SK-N-SH treated with all-trans-retinoic acid at 6 μM for 48 hours (cell line): ENCODE measurements at places on chromosomes 7 and 10.
A peak's percentile ranks its signal among the peaks of the same experiment; 100 is the strongest.

GRCh38 chr7:100211342-100211780 is 8.4 kb upstream of the PVRIG start:
- ATAC-seq, result no peak

DNA sequence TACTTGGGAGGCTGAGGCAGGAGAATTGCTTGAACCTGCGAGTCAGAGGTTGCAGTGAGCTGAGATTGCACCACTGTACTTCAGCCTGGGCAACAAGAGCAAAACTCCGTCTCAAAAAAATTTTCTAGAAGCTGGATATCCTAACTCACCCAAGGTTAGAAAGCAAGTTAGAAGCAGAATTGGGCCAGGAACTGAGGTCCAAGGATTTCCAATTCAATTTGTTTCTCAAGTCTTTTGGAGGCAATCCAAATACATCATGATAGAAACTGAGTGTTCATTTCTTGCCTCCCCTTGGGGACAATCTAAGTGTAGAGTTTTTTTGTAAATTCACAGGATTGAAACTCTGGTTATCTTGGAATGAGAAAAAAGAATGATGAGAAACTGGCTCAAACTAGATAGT is 45.5 kb downstream of the LAMB1 start:
- no peak for ATAC-seq

DNA sequence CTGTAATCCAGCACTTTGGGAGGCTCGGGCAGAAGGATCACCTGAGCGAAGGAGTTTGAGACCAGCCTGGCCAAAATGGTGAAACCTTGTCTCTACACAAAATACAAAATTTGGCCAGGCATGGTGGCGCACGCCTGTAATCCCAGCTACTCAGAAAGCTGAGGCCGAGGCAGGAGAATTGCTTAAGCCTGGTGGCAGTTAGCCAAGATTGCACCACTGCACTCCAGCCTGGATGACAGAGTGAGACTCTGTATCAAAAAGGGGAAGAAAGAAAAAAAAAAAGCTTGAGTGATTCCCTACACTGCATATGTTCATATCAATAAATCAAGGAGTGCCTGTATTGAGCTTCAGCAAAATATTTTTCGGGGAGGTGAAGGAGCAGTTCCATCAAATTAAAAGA is 45.8 kb upstream of the SRRM3 start:
- ATAC-seq, result no peak

- peak; percentile 100 for ATAC-seq
Observed at GRCh38 chr7:80499350-80499953, 12.4 kb downstream of the GNAT3 start.

DNA sequence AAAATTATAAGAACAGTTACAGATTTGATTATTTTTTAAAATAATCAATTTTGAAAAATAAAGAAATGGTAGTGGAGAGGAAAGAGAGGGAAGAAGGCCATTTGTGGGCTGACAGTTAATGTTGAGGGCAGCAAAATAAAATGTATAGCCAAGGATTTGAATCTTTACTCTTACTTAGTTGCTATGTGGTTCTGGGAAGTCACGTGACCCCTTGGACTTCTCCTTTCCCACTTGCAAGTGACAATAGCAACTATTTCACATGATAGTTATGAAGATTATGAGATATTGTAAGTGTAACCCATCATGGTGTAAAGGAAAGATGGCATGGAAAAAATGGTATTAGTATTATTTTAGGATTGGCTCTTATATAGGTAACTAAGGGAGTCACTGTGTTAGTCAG is 567.3 kb upstream of the GHITM start:
- ATAC-seq, result no peak

DNA sequence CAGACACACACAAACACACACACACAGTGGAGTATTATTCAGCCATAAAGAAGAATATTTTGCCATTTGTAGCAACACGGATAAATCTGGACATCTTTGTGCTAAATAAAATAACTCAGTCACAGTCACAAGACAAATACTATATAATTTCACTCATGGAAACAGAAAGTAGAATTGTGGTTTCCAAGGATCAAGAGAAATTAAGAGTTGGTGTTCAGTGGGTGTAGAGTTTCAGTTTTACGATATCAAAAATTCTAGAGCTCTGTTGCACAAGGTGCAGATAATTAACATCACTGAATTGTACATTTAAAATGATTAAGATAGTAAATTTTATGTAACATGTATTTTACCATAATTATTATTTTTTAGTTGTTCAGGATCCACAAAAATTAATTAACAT is 1235.0 kb downstream of the XPNPEP1 start:
- ATAC-seq, result no peak

DNA sequence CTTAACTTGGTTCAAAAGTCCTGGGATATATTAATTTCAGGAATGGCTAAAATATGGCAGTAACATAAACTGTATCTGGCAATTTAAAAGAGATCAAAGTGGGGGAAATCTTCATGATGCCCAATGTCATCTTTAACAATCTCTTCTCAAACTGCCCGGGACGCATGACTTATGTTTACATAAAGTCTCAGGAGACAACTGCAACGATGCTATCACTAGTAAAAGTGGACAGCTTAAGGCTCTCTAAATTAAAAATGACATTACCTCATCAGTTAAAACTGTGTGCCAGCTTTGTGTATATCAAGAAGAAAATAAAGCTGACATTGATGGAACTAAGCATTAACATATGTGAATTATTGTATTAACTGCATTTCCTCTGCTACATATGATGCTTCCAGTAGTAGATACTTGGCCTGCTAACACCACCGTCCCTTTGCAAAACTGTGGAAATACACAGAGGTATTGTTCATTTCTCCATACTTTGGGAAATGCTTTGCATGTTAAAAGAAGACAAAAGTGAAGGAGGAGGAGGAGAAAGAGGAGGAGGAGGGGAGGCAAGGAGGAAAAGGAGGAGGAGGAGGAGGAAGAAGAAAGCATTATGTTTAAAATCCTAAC is 62.4 kb downstream of the NRP1 start:
- ATAC-seq, result peak; percentile 59

DNA sequence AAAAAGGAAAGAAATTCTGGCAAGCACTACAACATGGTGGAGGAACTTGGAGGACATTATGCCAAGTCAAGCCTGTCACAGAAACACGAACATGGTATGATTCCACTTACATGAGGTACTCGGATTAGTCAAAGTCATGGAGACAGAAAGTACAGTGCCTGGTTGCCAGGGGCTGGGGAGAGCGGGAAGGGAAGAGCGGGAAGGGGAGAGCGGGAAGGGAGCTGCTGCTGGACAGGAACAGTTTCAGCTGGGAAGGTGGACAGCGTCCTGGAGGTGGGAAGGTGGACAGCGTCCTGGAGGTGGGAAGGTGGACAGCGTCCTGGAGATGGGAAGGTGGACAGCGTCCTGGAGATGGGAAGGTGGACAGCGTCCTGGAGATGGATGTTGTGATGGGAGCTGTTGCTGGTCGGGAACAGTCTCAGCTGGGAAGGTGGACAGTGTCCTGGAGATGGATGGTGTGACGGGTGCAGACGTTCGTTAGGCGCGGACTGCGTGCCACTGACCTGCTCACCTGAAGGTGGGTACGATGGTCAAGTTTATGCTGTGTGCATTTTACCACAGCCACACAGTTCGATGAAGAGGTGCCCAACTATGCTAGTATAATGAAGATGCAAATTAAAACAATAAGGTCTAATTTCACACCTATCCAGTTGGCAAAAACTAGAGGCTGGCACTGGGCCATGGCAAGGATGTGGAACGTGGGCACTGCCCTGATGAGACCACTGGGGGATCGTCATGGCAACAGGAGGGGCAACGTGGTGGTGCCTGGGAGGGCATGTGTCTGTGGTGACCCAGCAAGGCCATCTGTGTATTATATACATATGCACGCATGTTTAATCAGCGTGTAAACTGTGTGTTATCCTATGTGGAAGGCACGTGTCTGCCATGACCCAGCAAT is 103.8 kb downstream of the NKX6-2 start:
- no peak for ATAC-seq

GRCh38 chr7:71491336-71491735 is 359.4 kb downstream of the GALNT17 start:
- ATAC-seq, result no peak

DNA sequence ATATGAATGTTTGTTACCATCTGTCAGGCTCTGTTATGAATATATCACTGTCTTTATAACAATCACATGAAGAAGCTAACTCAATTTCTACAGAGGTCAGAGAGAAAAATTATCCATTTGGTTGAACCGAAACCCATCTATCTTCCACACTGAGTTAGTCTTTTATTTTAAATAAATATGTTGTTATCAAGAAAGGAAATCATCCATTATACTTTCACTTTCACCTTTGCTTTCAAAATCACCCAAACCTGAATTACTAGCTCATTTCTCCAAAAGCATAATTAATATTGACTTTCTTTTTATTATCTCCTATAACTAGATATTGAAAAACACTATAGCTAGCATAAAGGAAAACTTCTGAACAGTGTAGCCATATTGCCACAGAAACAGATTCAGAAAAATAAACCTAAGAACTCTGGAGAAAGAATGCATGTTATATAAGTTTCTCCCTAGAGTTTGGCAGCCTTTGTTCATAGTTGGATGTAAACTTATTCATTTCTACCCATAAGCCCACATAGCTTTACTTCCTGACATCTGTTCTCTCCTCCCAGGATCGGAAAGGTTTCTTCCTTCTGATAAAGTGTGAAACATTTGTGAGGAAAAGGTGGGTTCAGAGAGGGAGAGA is 66.0 kb downstream of the NPSR1 start:
- peak; percentile 55; the same call in 2 of the 3 replicates for ATAC-seq

DNA sequence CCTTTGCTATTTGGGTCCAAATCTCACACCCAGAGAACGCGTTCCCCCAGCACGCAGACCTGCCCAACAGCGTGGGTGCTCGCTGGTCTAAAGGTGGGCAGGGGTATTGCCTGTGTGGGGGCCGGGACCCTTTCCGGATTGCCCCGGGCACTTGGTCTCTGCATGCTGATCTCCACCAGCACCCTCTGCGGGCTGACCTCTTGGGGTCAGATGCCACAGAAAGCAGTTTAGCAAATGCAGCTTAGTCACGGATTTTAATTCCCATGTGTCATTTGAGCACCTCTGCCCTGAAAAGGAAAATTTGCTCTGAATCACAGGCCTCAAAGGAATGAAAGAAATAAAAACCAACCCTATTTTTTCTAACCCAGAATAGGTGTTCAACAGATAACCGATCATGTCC is 46.7 kb downstream of the PKD1L1 start:
- no peak for ATAC-seq

DNA sequence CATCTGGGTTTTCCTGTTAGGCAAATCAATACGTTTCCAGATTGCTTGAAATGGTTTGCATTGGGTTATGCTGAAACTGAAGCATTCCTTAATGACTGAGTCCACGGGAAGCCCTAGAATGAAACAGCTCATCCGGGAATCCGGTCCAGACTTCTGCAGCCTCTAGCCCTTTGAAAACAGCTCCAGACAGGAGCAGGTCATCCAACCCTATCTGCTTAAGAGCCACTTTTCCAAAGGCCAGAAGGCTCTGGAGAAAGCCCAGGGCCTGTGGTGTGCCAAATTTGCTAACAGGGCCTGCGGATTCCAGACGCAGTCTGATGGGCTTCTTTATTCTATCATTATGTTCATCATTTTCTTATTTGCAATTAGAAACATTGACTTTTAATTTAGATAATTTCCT is 265.4 kb downstream of the SKIDA1 start:
- ATAC-seq, result no peak

DNA sequence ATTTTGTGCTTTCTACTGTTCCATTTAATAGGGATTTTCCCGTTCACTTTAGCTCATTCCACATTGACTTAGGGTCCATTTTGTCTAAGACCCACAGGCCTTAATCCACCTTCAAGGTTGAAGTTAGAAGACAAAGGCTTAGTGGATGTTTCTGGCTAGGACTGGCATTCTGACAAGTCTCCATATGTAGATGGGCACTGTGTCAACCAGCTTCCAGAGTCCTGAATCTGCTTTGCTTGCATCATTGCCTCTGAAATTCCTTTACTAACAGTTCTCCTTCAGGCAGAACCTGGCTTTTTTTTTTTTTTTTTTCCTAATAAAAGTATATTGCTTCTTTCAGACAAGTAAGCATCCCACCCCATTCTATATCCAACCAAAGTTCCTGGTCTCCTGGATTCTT is 69.6 kb upstream of the PDCD4 start:
- ATAC-seq, result peak; percentile 63

GRCh38 chr7:3552499-3552898 is 251.4 kb downstream of the SDK1 start:
- ATAC-seq, result no peak

DNA sequence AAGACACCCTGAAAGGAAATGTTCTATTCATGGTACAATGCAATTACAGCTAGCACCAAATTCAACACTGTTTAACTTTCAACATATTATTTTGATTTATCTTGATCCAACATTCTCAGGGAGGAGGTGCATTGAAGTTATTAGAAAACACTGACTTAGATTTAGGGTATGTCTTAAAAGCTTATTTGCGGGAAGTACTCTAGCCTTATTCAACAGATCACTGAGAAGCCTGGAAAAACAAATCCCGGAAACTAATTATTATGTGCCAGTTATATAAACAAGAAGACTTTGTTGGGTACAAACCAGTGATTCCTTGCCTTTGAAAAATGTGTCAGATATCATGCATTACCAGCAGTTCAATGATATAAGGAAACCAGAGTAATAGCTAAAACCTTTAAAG is 160.1 kb downstream of the CFTR start:
- ATAC-seq, result no peak

DNA sequence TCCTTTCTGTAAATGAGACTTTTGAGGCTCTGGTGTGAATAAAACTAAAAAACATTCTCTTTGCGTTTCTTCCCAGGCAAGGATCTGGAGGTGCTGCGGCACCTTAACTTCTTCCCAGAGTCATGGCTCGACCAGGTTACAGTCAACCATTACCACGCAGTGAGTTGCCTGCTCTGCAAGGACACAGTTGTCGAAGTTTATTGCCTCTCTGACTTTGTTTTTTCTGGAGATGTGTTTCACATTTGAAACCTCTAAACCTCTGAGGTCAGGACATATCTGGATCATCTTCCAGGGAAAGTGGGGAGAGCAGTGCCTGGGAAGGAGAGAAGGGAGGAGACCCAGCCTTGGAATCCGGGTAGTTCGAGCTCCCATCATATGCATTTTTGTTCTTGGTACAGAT is 43.4 kb upstream of the PLEKHA1 start:
- no peak for ATAC-seq

GRCh38 chr10:62467527-62467926 is 93.4 kb downstream of the ZNF365 start:
- peak; percentile 54 for ATAC-seq

DNA sequence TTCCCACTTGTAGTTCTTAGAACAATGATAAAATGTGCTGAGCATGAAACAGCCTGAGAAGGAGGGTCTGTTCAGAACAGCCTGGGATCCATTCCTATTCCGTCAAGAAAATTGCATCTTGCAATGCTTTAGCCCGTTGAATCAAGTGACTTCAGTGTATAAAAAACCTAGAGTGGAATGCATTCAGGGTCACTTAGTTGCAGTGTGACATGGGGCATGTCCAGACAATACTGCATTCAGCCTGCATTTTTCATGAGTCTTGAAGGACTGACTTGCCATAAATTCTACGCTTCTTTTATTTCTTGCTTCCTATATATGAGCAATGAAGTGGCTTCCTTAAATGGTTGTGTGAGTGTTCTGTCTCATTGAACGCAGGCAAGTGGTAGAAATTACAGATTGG is 758.3 kb upstream of the COBL start:
- ATAC-seq, result no peak

GRCh38 chr10:18968159-18968558 is 80.4 kb upstream of the MALRD1 start:
- ATAC-seq, result no peak

GRCh38 chr7:55046582-55047342 is 27.9 kb downstream of the EGFR start:
- no peak for ATAC-seq

GRCh38 chr10:84469470-84469869 is 141.1 kb downstream of the CCSER2 start:
- ATAC-seq, result no peak

GRCh38 chr10:1368842-1369171 is 312.6 kb downstream of the WDR37 start:
- no peak for ATAC-seq

GRCh38 chr10:114195079-114195478 is 15.9 kb downstream of the TDRD1 start:
- no peak for ATAC-seq
